ENCODE measurements at places on chromosomes 1 and 21.
A peak's percentile ranks its signal among the peaks of the same experiment; 100 is the strongest.

DNA sequence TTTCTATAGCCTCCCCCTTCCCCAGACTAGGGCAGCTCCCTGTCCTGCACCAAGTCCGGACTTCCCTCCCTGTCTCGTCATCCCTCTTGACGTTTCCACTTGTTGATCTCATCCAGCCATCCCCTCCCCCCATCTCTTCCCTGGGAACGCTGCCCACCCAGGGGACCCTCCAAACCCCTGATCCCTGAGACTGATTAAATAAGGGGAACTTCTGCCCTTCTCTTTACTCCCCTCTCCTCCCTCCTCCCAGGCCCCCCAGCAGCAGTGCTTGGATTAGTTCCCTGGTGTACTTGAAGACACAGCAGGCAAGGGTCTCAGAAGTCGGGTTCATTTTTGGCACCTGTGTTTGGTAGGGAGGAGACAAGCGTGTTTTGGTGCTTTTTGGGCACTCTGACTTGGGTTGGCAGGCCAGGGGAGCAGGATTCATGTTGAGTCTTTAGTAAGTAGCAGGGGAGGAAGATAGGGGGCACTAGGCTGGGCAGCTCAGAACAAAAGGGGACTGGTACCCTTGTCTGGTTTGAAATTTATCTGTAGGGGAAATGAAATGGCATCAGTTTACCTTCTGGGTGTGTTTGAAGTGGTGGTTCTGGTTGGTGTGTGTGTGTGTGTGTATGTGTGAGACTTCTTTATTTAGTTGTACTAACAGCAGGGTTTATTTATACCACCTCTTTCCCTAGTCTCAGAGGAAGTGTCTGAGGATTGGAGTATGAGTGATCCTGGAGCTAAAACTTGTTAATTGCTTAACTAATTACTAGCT, 11.1 kb downstream of the VANGL2 start:
- DNase-seq = no peak

- DNase-seq = no peak
These were observed 40.2 kb upstream of the ZNF124 start for GRCh38 chr1:247212012-247212411.

DNA sequence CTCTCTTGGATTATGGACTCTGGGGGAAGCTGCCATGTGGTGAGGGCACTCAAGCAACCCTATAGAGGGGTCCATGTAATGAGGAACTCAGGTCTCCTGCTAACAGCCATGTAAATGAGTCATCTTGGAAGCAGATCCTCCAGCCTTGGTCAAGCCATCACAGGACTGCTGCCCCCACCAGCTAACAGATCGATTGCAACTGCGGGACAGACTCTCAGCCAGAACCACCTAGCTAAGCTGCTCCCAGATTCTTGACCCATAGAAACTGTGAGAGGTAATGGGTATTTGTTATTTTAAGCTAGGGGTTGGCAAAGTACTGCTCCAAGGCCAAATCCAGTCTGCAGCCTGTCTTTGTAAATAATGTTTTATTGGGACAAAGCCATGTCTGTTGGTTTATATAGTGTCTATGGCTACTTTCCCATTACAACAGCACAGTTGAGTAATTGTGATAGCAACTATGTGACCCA, 27.6 kb upstream of the MAP3K7CL start:
- DNase-seq = no peak

DNA sequence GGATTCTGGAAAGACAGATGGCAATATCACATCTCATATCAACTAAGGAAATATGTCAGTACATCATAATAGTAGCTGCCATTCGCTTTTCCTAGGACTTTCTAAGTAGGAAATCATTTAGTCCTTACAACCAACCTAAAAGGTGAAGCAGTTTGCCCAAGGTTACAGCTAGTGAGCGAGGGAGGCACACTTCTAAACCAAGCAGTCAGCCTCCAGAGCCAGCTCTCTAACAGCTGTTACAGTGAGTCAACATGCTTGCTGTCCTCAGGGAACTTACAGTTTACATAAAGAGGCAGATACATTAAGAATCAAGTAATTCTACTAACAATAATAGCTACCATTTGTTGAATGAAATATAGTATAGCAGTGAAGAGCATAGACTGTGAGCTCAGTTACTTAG, 57.1 kb downstream of the GIPC2 start:
- no peak for DNase-seq

DNA sequence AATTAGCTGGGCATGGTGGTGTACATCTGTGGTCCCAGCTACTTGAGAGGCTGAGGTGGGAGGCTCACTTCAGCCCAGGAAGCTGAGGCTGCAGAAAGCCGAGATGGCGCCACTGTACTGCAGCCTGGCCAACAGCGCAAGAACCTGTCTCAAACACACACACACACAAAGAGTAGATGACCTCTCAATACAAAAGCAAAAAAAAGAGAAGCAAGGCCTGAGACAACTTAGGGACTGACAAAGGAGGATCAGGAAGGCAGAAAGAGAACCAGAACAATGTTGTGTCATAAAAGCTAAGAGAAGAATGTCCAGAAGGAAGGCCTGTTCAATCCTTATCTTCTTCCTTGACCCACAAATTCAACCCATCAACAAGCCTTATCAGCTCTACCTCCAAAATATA, 18.5 kb downstream of the WASF2 start:
- no peak for DNase-seq

- DNase-seq = no peak
These were observed 1.4 kb downstream of the PTBP2 start for GRCh38 chr1:96722958-96723357.

DNA sequence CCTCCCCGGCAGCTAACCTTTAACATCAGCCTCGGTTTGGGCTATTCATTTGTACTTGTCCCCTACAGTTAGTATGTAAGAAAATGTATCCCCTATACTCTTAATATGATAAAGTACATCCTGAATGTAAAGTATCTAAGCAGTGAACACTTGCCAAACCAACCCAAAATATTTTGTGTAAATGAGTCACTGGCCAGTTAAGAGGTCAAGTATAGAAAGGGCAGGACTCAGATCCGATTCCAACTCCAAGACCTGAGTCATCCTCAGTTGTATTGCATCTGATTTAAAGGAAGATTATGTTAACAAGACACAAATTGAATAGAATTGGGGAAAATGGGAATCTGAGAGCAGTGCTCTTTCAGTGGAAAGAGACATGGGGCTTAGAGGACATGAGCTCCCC, 84.4 kb downstream of the CD58 start:
- DNase-seq = no peak

GRCh38 chr1:78292361-78292760, 198.4 kb upstream of the PTGFR start:
- no peak for DNase-seq

GRCh38 chr1:115184260-115184950, 95.1 kb upstream of the TSPAN2 start:
- no peak for DNase-seq

DNA sequence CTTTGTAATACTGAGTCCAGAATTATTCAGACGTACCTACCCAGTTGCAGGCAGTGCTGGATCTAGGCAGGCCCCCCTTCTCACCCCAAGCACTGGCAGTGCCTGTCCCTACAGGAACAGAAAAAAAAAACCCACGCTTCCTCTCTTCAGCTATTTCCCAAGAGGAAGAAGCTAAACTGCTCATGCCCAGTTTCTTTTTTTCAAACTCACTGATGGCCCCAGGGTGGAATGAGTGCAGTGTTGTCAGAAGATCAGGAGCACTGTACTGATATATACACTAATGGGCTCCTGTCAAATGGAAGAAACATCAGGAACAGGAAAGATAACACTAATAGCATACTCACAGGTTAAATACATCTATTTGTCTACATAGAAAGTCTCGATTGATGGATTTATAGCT, 28.2 kb upstream of the DOCK7 start:
- DNase-seq = no peak

- no peak for DNase-seq
These were observed 264.1 kb downstream of the FOXD2 start for GRCh38 chr1:47701741-47702515.

DNA sequence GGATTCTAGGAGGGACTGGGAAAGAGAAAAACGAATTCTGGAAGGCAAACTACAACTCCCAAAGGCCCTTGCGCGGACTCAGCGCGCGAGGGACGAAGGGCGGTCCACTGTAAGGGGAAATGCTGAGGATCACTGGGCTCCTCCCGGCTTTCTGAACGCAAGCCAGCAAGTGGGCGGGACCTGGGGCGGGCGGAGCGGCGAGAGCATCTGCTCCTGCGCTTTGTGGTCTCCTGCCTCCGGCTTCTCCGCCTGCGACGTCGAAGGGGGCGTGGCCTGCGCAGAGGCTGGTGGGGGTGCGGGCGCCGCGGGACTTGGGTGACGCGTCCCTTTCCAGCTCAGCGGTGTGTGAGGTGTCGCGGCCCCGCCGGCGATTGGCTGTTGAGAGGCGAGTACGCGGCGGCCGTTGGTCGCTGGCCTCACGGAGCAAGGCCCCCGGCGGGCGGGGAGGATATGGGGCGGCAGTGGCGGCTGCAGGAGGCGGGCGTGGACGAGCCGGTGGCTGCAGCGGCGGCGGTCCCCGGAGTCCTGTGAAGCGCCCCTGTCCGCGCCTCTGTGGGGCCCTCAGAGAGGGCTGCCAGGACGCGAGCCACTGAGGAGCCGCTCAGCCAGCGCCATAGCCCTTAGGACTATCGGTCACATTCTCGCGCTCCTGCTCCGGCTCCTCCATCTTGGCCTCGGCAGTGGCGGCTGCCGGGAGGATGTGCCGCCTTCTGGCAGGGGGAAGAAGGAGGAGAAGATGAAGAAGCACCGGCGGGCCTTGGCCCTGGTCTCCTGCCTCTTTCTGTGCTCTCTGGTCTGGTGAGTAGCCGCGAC, at the start of gene SUCO:
Gene SUCO, plus strand, starts transcription at position 451 of the 813 bp plus-strand sequence. Its CDS starts 286 bp downstream, at position 737.
- DNase-seq = peak; percentile 100

DNA sequence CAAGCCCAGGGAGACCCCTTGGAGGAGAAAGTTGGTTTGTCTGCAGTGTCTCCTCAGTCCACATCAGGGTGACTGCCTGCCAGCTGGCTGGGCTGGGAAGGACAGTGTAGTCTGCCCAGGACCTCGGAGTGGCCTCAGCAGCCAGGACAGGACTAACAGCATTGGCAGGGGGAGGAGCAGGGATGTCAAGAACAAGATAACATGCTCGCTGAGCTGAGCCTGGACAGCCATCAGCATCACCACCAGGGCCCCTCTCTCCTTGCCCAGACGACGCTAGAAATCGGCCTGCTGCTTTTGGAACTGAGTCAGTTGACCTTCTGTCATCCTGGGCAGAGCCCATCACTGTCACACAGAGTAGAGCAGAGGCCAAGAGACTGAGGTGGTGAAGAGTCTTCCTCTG, 83.6 kb upstream of the CNTN2 start:
- DNase-seq = no peak

DNA sequence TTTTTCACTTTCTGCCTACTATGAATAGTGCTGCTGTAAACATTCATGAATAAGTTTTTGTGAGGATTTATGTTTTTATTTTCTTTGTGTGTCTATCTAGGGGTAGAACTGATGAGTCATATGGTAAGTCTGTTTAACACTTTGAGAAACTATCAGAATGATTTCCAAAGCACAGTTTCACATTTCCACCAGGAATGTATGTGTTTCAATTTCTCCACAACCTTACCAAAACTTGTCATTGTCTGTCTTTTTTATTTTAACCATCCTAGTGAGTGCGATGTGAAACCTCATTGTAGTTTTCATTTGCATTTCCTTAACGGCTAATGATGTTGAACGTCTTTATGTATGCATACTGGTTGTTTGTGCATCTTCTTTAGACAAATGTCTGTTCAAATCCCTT, 23.5 kb downstream of the RNASEL start:
- DNase-seq = no peak

- no peak for DNase-seq
These were observed 363.8 kb downstream of the DISC1 start for GRCh38 chr1:231990388-231990787.

DNA sequence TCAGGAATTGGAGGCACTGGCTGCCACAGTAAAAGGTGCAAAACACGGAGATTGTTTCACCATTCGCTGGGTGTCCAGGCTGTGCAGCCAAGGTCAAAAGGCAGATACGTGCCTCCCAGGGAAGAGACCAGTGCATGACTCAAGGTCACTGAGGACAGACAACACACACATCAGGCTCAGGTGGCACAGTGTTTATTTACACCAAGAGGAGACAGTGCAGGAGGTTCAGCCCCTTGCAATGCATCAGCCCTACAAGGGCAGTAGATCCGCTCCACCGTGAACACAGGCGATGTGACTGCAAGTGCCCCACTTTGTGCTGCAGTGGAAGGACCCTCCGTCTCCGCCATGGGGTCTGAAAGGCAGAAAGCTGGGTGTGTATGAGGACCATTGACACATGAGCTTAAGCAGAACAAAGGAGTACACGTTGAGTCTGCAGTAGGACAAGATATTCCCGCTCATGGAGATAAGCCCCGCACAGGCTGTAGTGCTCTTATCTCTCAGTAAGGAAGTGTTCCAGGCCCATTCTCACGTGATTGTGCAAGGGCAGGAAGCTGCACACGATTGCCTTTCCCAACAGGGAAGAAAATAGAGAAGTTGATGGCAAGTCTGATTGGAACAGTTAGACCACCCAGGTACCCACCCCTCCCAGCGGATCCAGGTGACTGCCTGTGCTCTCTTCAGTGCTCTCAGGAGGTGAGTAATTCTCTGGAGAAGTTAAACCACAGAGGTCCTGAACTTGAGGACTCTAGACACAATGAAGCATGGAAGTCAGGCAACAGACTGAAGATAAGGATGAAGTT, 37.5 kb upstream of the QSOX1 start:
- no peak for DNase-seq

DNA sequence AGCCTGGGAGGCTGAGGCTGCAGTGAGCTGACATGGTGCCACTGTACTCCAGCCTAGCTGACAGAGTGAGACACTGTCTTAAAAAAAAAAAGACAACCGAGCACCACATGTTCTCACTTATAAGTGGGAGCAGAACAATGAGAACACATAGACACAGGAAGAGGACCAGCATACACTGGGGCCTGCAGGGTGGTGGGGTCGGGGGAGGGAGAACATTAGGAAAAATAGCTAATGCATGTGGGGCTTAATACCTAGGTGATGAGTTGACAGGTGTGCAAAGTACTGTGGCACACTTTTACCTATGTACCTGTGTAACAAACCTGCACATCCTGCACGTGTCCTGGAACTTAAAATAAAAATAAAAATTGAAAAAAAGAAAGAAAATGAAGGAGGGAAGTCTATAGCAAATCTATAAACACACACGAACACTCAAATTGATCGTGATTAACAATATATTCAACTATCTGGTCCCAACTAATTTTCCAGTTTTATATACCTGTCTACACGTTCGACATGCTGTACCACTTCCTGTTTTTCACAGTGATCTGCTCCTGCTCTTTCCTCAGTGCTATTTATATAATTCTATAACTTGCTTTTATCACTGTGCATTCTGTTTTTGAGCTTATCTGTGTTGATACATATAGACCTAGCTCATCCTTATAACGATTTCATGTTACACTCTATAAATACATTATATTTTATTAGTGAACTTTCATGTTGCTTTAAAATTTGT, 27.2 kb downstream of the AK5 start:
- DNase-seq = peak; percentile 9

- no peak for DNase-seq
These were observed 42.9 kb upstream of the SLC44A3 start for GRCh38 chr1:94777281-94777680.

DNA sequence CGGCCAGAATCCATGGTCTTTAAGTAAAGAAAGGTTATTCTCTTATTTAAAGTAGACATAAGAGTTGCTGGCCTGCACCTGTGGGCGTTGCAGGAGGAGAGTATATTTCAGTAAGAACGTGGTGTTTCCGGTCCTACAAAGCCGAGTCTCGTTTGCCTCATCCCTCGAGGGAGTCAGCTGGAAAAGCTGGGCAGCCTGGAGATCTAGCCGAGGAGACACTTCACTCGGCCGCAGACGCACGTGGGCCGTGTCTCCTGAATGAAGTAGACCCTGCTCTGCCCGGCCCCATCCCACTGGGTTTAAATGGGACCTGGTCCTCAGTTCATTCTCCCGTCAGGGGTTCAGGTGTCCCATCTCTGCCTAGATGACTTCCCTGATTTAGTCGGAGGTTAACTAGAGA, 14.9 kb downstream of the SLC45A1 start:
- no peak for DNase-seq
